ENCODE measurements at places on chromosomes 3 and 15.

GRCh38 chr3:133135306-133135705, 97.1 kb downstream of the TMEM108 start:
- DNase-seq: peak; percentile 31

DNA sequence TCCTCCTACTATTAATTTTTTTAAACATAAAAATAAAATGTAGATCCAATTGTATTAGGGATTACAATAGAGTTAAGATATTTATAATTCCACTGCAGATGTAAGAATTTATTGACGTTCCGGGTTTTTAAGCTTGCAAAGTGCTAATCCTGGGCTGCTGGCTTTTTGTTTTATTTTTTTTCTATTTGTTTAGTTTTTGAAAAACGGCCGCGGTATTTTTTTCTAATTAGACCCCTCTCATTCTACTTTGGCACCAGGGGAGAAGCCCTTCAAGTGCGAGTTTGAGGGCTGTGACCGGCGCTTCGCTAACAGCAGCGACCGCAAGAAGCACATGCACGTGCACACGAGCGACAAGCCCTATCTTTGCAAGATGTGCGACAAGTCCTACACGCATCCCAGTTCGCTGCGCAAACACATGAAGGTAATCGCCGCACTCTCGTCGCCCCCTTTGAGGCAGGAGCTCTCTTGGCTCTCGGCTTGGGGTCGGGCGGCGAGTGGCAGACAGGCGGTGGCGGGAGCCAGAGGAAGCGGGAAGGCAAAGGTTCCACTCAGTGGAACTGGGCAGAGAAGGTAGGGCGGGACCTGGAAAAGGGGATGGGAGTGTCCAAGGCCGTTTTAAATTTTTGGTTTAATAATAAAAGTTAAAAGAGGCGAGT, 3.2 kb downstream of the ZIC1 start:
- no peak for DNase-seq

DNA sequence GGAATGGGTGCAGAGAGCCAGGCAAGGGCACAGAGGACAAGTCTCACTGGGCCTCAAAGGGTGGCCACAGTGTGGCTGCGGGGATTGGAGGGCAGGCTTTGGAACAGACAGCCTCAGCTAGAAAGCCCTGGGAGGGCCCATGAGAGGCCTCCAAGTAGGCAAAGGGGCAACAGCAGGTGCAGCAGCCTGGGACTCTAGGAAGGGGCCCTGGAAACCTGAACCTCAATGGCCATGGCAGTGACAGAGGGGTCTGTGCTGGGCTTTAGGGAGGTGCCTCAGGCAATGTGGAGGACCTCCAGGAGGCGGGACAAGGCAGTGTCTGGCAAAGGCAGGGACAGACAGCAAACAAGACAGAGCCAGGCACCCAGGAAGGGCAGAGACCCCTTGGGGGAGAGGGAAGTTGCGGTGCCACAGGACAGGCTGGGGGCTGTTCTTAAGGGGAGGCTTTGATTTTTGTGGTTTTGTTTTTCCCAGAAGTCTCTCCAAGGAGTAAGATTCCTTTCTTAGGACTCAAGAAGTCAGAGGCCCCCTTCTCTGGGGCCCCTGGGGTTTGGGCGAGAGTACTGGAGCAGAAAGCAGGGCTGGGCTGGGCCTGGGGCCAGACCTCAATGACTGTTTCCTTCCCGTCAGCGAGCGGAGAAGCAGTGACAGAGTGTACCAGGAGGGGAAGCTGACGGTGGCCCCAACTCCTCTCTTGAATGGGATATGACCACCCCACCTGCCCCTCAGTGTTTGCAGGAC, 9.7 kb downstream of the STOML1 start:
- DNase-seq: no peak

- peak; percentile 48 for DNase-seq
These were observed 273.3 kb downstream of the NSUN3 start for GRCh38 chr3:94336046-94336753.

GRCh38 chr3:149475451-149476060, 1.1 kb downstream of the TM4SF4 start:
- DNase-seq: no peak

DNA sequence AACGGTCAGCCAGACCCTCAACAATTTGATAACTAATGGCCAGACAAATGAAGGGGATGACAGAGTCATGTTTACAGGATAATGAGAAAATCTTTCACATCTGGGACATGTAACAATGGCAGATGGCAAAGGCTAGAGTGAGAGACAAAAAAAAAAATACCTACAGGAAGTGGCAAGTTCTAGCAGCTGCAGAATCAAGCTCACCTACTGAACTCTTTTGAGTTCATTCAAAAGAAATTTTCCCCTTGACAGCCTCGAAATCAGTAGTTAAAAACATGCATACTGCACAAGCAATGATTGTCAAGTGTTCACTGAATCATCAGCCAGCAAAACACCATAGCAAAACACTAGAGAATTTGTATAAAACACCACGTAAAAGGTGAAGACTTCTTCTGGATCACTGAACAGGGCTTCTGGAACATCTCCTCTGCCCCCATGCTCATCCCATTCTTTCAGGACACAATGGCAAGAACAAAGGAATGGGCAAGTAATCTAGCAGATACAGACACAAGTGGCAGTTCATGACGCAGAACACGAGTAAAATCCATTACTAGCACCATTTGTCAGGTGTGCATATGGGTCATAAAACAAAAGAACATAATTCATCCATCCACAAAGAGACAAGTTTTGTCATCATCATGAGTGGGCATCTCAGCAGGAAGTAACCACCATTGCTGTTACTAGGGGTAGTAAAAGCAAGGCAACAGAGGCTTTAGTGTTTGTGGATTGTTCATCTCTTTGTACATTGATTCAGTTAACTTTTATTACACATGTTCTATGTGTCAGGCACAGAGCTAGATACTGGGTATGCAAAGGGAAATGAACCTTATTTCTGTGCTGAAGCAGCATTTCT, 13.8 kb upstream of the KCNMB2 start:
- no peak for DNase-seq

DNA sequence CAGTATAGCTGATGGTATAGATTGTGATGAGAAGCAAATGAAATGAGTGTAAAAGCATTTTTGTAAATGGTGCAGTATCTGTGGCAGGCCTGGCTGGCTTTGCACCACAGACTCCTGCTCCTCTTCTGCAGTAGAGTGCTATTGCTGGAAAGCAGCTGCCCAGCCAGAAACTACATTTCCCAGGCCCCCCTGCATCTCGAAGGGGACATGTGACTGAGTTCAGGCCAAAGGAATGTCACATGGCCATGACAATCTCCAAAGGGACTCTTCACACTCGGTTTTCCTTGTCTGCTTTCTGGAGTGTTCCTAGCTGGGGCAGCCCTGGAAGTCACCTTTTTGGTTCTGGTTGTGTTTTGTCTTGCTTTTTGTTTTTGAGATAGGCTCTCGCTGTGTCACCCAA, 277.1 kb downstream of the SUCLG2 start:
- DNase-seq: no peak

DNA sequence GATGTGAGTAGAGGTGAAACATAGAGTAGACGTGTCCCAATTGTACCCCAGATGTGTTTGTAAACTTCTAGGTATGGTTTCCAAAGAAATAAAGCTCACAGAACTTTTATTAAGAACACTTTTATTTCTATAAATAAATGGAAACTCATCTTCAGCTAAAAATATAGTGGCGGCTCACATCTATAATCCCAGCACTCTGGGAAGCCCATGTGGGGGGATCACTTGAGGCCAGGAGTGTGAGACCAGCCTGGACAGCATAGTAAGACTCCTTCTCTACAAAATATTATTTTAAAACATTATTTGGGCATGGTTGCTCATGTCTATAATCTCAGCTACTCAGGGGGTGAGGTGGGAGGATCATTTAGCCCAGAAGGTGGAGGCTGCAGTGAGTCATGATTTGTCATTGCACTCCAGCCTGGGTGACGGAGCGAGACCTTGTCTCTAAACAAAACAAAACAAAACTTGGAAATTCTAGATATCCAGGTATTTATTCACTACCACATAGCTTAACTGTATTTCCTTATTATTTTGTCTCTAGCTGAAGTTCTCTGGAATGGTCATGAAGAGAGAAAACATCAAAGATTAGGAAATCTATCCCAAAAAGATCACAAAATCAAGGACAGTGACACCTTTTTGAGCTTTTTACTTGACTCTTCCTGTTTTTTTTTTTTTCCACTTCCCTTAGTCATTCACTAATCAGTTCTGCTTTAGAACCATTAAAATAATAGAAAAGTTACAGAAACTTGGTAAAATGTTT, 258.1 kb downstream of the TIGIT start:
- DNase-seq: no peak

DNA sequence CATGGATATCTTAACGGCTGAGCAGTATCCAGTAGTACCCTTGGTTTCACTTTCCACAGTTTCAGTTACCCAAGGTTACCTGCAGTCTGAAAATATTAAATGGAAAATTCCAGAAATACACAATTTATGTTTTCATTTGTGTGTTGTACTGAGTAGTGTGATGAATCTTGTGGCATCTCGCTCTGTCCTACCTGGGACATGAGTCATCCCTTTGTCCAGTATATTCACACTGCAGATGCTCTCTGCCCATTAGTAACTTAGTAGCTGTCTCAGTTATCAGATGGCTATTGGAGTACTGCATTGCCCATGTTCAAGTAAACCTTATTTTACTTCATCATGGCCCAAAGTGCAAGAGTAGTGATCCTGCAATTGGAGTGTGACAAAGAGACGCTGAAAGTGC, 26.1 kb downstream of the GASK1A start:
- DNase-seq: no peak

DNA sequence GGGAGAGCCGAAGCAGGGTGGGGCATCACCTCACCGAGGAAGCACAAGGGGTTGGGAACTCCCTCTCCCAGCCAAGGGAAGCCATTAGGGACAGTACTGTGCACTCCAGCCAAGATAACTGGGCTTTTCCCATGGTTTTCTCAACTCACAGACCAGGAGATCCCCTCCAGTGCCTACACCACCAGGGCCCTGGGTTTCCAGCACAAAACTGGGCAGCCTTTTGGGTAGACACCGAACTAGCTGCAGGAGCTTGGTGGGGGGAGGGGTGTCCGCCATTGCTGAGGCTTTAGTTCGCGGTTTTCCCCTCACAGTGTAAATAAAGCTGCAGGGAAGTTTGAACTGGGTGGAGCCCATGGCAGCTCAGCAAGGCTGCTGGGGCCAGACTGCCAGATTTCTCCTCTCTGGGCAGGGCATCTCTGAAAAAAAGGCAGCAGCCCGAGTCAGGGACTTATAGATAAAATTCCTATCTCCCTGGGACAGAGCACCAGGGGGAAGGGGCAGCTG, 129.6 kb upstream of the LMCD1 start:
- DNase-seq: no peak

GRCh38 chr3:171904829-171905228, 61.7 kb downstream of the TMEM212 start:
- no peak for DNase-seq

DNA sequence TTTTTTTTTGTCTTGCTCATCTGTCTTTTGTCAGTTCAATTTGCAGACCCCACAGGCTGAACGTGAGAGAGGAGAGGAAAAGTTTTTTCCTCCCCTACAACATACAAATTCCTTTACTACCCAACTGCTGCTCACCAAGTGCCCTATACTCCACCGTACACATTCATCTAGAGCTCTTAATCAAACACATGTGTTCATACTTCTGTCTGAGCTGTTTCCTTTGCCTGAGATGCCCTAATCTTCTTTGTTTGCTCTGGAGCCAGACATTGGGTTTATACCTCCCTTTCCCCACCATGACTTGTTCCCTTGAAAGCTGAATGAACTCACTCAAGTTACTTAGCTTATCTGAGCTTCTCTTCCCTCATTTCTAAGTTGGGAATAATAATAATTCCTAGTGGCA, 122.7 kb upstream of the RASGRP1 start:
- no peak for DNase-seq

DNA sequence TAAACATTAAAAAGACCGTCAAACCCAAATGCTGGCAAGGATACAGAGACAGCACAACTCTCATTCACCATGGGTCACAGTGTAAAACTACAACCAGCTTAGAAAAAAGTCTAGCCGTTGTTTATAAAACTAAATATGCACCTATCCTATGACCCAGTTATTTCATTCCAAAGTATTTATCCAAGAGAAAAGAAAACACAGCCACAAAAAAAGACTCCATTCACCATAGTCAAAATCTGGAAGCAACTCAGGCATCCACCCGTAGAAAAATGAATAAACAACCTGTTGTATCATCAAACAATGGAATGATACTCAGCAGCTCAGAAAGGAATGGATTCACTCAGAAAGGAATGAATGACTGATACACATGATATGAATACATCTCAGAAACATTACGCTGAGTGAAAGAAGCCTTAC, 28.6 kb downstream of the PLD1 start:
- no peak for DNase-seq

- peak; percentile 62 for DNase-seq
These were observed 567.8 kb downstream of the ZPLD1 start for GRCh38 chr3:103002425-103003176.

DNA sequence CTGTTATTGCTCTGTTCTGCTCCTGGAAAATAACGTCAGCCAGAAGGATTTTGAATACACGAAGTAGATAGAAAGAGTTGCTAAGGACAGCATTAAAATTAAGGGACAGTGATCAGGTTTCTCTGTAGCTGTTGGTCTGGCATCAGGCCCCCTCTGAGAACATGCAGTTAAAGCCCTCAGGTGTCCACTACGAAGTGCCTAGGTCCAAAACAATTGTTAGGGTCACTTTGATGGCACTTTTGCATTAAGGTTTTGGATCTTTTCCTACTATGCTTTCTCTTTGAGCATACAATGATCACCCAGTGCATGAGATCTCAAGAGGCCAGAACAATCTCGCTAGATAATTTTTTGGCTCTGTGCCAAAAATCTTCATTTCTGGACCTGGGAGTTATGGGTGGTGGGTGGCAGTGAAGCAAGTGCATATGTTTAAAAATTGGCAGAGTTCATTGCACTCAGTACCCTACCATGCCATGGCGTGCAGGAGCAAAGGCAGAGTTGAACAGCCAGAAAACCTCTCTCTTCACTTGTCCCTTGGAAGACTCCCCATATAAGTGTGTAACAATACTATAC, 797.6 kb downstream of the ROBO2 start:
- no peak for DNase-seq

DNA sequence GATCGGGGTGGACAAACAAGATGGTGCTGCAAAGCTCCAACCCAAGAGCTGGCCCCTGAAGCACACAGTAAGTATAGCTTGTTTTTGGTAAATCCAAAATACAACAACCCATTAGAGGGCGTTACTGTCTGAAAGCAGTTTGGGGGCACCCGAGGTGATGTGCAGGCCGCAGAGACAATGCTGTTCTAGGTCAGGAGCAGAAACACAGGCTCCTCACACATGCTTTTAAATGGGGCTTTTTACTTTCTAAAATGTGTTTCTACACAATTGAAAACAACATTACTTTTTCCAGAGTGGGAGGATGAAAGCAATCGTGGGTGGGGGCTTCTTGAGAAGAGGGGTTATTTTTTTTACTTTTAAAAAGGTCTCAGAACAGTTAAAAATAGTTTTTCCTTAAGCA, 1029.3 kb upstream of the CFAP20DC start:
- no peak for DNase-seq

Data from NCI-H1105 treated with DMSO at 0.1 percent for 48 hours (cell line).